ENCODE measurements at places on chromosomes 7 and 10. TPM values are rescaled to one million over a fixed set of nuclear protein-coding genes. Genes with fewer than 3 reads are reported as not detected.

CFAP70 gene
- polyA plus RNA-seq: 3.5 TPM

GPR146 gene
- 13.7 TPM for polyA plus RNA-seq

TMEM213 gene
- 0.29 TPM for polyA plus RNA-seq

RBP3 gene
- polyA plus RNA-seq: not detected

DNTT gene
- not detected for polyA plus RNA-seq

NUP42 gene
- 20.2 TPM for polyA plus RNA-seq

TCERG1L gene
- polyA plus RNA-seq: 0.02 TPM

ACSM6 gene
- polyA plus RNA-seq: not detected

GRCh38 chr10:36253731-36254130, 611.6 kb upstream of the FZD8 start:
- H3K27me3 ChIP-seq: no peaks in the 10 kb centered on the region
- H3K4me1 ChIP-seq: no peaks in the 10 kb centered on the region
- no peak overlapping the region for H3K27ac ChIP-seq
- DNase-seq: no peak
- H3K36me3 ChIP-seq: no peaks in the 10 kb centered on the region

- no peaks in the 10 kb centered on the region for H3K36me3 ChIP-seq
- no peak for DNase-seq
- no peaks in the 10 kb centered on the region for H3K4me1 ChIP-seq
- no peak overlapping the region for H3K27ac ChIP-seq
Observed at GRCh38 chr10:113236998-113237397, 287.0 kb downstream of the TCF7L2 start.

DNA sequence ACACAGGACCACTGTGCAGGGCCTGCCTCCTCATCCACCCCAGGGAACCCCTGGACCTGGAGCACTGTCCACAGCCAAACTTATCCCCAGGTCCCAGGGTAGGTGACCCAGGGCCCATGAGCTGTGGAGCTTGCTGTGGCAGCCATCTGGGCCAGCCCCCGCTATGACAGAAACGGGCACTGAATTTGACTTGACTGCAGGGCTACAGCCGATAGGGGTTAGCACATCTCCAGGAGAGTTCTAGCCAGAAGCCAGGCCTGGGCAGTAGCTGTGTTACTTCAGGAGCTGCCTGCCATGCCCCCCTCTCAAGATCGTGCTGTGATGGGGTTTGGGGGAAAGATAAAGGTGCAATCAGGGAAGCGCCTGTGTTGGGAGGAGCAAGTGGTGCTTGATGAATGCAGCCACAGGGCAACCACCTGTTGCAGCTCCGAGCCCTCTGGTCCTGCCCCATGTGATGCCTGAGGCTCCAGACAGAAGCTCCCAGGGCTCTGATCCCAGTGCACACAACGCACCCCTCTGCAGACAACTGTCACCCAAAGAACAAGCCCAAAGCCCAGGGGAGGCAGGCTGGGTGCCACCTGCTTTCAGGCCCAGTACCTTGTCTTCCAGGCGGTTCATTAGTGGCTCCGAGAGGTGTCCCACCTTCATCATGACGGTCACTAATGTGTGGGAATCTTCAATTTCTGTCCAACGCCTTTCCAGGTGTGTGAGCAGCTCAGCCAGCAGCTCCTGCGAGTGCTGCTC, 6.5 kb downstream of the TBRG4 start:
- DNase-seq: no peak
- no peak overlapping the region for H3K27ac ChIP-seq
- H3K27me3 ChIP-seq: no peaks in the 10 kb centered on the region
- H3K4me3 ChIP-seq: no peak overlapping the region
- H3K4me1 ChIP-seq: peaks cover 1% of the 10 kb centered on the region

- H3K27ac ChIP-seq: no peak overlapping the region
- no peaks in the 10 kb centered on the region for H3K4me1 ChIP-seq
- no peaks in the 10 kb centered on the region for H3K27me3 ChIP-seq
- DNase-seq: no peak
- no peaks in the 10 kb centered on the region for H3K36me3 ChIP-seq
- H3K4me3 ChIP-seq: no peak overlapping the region
Observed at GRCh38 chr7:13115855-13116254, 428.4 kb downstream of the ARL4A start.

DNA sequence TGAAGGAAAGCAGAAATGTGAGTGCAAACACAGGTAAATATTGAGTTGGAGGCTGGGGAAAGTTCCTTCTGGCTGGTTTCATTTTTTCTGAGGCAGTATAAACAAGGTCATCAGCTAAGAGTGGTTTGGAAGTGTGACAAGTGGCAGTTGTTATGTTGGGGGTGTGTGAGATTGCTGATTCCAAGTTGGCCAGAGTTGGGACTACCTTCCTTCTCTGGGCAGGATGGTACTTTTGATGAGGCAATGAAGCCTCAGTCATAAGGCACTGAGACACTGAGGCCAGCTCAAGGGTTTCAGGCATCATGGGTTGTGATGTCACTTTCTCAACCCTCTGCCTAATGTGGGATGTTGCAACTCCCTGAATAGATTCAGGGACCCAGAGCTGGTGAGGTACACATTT, 8.2 kb upstream of the PTTG1IP2 start:
- peaks cover 7% of the 10 kb centered on the region for H3K4me1 ChIP-seq
- no peak overlapping the region for H3K27ac ChIP-seq
- no peaks in the 10 kb centered on the region for H3K27me3 ChIP-seq
- H3K4me3 ChIP-seq: no peak overlapping the region

- no peak for DNase-seq
- no peaks in the 10 kb centered on the region for H3K4me1 ChIP-seq
- H3K27ac ChIP-seq: no peak overlapping the region
- no peaks in the 10 kb centered on the region for H3K36me3 ChIP-seq
- H3K4me3 ChIP-seq: no peak overlapping the region
- H3K27me3 ChIP-seq: no peaks in the 10 kb centered on the region
Observed at GRCh38 chr10:121722665-121723064, 124.4 kb upstream of the FGFR2 start.

DNA sequence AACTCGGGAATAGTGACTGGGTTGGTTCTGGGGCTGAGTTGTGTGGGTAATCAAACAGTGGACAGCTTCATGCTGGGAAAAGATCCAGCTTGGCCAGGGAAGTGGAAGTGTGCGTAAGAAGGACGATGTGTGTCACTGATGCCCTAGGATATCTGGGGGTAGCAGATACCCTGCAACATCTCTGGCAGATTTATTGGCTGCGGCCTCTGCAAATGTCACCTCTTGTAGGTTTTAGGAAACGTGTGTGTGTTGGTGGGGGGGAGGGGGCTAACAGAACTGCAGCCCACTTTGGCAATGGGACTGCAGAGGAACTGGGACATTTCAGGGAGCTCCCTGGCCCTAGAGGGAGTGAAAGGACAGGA, 965 bp upstream of the AGAP3 start:
- no peak for DNase-seq
- no peaks in the 10 kb centered on the region for H3K27me3 ChIP-seq
- H3K4me3 ChIP-seq: no peak overlapping the region
- no peaks in the 10 kb centered on the region for H3K36me3 ChIP-seq

Data from lung (tissue), 17 donors.